ENCODE measurements at places on chromosomes 6 and 20.

DNA sequence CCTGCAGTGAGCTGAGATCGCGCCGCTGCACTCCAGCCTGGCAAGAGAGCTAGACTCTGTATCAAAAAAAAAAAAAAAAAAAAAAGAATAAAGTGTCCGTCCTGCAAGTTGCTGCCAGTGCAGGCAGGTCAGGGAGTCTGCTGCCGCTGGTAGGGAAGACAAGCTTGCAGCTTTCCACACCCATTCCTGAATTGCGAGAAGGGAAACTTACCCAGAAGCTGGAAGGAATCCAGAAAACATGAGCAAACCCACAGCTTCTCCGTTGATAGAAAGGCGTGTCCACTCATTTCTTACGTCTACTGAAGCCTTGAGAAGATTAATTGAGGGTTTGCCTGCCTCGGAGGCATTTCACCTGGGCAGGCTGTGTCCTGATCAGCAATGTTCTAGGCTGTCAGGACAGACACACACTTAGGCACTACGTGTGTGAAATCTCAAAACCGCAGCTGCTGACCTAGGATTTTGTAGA is 61.6 kb upstream of the DSP start:
- DNase-seq, result no peak

- no peak for DNase-seq
Observed at GRCh38 chr6:167748458-167749379, 78.0 kb upstream of the AFDN start.

- no peak for DNase-seq
Observed at GRCh38 chr20:20847814-20848213, 135.4 kb upstream of the RALGAPA2 start.

DNA sequence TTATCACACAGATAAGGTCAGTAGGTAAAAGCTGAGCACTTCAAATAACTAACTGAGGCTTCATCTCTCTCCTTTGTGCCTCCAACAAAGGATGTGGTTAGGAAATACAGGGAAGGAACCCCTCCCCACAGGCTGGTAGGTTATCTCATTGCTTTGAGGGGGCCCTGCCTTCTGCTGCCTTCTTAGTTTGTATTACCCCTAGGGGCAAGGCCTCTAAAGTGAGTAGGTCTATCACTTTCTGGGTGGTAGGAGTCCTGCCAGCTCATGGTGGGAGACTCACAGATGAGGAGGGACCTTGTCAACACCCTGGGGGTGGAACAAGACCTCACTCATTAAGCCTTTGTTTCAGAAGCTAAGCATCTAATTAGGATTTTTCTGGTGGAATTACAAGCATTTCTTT is 34.6 kb downstream of the EDN1 start:
- DNase-seq, result no peak

DNA sequence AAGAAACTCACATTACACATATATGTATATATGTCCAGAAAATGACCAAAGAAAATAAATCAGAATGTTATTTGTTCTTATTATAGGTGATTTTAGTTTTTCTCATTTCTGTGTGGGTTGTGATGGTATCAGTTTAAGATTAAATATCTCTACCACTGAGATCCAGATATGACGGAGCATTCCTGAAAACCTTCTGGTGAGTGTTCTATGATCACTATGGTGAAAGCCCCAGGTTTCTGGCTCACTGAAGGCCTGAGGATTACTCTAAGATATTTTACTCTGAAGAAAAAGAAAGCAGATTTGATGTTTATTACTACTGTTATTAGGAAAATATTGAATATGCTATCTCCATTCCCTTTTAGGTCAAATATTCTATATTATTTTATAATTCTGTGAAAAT is 62.8 kb upstream of the L3MBTL3 start:
- DNase-seq, result no peak

GRCh38 chr6:4727217-4727616 is 49.0 kb upstream of the CDYL start:
- DNase-seq, result no peak

DNA sequence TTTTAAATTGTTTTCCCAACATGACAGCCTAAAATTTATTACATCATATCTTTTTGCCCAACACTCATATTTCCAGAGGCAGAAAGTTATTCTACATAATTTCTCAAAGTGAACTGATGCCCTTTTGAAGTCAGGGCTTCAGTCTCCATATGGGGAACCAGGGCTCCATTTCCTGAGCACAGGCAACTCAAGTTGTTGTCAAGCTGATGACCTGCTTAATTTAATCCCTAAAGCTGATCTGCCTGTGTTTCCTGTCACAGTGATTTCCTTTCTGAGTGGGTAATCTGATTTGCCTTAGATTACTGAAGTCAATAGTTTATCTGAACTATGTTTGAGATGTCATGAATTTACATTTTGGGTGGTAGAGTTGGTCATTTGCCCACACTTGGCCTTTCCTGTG is 932.1 kb upstream of the MANEA start:
- DNase-seq, result no peak

DNA sequence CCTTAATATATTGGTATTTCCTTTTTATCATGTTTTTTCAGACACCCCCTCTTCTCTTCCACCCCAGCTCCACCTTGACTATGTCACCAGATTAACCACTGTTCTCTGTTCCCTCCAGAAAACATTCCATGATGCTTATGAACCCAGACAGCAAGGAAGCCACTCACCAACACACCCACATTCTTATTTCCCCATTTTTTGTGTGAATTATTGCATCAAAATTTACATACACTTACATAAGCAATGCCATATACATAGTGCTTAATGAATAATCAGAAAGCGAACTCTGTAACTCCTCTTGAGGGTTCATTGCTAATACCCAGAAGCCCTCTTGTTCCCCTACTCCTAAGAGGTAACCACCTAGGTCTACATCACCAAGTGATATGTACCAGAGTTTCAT is 182.3 kb upstream of the CDYL start:
- DNase-seq, result no peak

DNA sequence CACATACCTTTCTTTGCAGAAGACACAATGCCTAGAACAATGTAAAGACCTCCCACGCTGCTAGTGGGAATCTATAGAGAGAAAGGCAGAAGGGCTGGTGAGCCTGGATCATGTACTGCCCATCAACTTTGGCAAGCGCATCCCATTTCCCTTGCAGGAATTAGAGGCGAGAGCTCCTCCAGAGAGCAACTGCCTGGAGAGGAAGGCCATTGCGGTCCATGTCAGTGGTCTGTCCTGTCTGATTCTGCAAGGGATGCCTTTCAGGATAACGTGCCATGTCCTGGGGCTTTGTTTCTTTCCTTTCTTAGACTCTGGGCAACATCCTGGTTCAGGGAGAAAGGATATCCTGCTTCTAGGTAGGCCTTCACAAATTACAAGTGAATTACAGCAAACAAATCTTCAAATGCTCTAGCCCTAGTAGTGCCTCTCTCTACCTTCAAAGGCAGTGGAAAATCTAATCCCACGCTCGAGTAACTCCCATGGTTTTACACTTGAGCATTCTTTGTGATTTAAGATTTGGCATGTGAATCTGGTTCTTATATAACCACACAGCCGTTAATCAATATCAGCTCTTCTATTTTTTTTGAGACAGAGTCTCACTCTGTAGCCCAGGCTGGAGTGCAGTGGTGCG is 38.5 kb downstream of the GCNT2 start:
- no peak for DNase-seq

DNA sequence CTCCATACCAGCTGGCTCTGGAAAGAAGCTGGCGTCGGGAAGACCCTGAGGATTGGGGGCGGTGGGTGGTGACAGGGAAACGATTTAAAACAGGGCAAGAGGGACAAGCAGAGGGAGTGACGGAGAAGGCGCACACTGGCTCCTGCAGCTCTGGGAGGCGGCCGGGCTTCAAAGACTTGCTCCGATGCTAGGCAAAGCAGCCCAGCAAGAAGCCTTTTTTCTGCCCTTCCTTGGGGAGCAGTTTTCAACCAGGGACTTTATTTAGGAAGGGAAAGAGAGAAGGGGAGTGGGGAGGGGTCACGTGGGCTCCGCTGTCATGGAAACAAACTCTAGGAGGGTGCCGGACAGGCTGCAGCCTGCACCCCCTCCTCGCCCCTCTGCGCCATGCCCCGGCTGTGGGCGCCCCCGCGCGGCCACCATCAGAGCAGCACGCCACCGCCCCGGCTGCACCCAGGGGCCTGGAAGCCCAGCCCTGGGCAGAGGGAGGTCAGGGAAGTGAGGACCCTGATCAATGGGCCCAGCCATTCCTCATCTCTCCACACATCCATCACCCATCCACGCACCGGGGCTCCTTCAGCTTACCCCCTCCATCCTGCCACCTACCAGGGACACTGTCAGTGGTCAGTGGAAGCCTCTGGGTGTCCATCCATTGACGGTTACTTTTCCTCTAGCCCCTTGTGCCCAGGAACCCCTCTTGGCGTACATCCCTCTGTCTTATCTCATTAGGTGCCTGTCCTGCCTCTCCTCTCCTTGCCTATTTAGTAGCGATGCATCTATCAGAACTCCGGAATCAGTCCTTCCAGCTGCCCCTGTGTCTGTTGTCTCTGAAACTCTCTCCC is 66.6 kb upstream of the CCDC167 start:
- DNase-seq, result no peak

GRCh38 chr6:27334141-27334540 is 22.1 kb upstream of the POM121L2 start:
- DNase-seq, result no peak

DNA sequence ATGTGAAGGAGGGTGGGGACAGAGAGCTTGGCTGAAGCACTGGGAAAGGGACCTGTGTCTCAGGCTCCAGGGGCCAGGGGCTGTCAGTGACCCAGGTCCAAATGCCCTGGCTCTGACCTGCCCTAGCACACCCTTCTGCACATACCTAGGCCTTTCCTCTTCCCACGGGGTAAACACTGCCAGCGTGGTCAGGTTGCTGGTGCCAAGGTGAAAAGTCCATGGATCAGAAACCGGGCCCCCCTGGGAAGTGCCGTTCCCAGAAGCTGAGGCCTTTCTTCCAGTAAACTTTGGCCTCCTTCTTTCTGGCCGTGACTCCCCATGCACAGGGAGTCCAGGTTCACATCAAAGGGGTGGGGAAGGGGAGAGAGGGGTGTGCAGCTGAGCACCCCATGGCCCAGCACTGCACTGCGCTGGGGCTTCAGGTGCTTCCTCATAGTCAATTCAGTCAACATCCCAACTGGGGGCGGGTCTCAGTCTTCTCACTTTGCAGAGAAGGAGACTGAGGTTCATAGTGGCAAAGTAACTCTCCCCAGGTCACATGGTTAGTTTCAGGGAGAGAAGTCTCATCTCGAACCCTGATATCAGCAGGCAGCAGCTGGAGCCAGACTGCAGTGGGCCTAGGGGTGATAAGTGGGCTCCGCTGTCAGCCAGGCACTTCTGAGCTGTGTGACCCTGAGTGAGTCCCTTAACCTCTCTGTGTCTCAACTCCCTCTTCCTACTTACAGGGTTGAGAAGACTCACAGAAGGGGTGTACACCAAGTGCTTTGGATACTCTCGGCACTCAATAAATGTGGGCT is 17.0 kb downstream of the PCK1 start:
- no peak for DNase-seq

- no peak for DNase-seq
Observed at GRCh38 chr6:48757661-48758060, 646.7 kb upstream of the PTCHD4 start.

GRCh38 chr6:8054276-8054675 is 9.9 kb downstream of the BLOC1S5 start:
- no peak for DNase-seq

GRCh38 chr6:21748343-21749056 is 154.9 kb downstream of the SOX4 start:
- DNase-seq, result no peak

DNA sequence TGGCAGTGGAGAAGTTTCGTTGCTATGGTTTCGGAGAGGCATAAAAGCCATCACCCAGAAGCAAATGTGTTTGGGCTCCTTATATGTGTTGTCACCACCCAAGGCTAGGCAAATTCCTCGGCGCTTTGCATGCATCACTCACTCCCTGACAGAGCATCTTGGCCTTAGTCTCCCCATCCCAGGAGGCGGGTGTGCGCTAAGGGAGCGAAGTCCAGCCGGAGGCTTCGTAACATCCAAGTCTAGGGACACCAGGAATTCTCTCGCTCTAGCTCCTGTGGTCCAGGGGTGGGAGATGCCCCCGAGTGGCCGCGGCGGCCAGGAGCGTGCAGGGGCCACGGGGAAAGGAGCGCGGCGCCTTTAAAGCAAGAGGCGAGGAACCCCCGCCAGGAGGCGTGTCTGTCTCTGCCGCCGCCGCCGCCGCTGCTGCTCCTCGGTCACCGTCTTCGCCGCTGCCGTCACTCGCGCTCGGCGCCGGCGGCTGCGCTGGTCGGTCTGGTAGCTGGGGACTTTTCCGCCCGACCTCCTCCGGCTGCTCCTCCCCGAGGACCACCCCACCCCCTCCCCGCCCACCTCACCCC is at the start of gene GRIK2:
Gene GRIK2 (plus strand): TSS at position 458 of the 578 bp plus-strand sequence.
- DNase-seq, result no peak

DNA sequence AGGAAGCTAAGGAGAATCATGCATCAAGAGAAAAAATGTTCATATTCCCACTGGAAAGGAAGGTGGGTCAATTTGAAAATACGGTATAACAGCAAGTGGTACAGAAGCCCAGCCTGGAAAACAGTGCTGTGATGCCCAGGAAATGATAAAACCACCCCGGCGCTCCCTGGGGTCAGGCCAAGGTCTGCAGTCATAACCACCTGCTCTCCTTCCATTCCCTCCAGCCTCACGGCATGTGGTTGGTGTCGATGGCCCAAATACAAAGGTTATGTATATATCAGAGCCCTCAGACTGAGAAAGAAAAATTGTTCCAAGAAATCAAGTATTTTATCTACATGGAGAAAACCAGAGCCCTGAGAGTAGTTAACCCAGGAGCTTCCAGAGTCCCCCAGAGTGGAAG is 208.1 kb upstream of the CDYL start:
- peak; percentile 36 for DNase-seq

GRCh38 chr20:8534368-8535160 is 402.5 kb downstream of the PLCB1 start:
- no peak for DNase-seq

DNA sequence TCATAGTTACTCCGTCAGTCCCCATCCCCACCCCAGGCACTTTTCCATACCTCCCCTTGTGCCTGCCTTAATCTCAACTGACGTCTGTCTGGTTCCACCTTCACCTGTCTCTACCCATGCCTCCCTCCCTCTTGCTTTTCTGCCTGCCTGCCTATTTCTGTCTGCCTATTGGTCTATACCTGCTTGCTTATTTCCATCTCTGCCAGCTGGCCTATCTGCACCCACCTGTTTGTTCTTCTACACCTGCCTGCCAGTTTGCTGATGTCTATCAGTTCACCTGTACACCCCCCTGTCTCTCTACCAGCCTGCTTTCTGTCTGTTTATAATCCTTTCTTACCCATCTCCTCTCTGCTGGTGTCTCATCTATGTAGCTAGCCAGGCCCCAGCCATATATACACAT is 87.5 kb downstream of the RALGAPA2 start:
- no peak for DNase-seq

- DNase-seq, result no peak
Observed at GRCh38 chr6:15588971-15589634, 73.7 kb downstream of the DTNBP1 start.

DNA sequence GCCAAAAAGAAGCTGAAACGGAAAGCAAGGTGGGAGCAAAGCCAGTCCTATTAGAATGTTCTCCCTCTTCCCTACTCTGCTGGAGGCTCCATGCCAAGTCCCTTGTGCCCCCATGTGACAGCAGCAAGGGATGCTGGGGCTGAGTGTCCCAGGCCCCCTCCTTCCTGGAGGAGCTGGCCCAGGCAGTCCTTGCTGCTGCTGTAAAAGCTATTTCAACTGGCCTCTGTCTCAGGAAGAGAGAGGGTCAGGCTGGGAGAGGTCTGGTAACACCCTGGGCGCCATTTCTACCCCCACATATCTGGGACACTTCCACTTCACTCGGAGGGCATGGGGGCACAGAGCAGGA is 25.0 kb downstream of the TTBK1 start:
- no peak for DNase-seq

All from right atrium auricular region (tissue), 2 donors.